Mesothelial cell of epicardium (in vitro differentiated cells): ENCODE measurements at places on chromosomes 5 and 9.

DNA sequence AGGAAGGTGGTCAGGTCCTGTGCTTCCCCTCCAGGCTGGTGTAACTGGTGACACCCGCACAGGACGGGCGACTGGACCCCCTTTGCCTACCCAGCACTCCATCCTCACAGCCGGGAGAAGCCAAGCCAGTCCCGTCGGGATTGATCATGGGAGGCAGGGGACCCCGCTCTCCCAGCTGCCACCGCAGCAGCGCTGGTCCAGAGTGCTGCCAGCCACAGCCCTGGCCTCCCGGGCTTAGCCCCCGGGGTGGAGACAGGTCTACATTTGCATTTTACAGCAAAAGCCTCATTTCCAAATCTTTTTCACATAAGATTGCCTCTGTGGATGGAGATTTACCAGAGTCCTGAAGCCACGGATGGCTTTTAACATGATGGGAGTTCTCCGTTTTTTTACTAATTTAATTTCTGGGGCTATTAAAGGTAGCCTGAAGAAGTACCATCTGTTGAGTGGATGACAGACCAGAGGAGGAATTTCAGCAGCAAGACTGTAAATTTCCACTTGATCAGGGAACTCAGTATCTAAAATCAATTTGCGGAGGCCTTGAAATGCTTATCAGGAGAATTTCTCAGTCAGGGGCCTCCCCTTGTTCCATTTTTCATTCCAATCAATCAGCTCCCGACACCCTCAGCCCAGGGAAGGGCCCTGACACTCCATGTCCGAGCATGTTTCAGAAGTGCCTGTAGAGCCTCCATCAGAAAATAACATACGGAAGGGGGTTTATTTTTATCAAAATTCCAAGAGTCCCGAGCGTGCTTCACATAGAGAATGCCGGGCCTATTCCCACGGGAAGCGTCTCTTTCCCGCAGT, 80.6 kb downstream of the OLFM1 start:
- DNase-seq: no peak
- H3K4me3 ChIP-seq: no peak overlapping the region
- H3K27ac ChIP-seq: no peak overlapping the region
- H3K36me3 ChIP-seq: no peaks in the 10 kb centered on the region

DNA sequence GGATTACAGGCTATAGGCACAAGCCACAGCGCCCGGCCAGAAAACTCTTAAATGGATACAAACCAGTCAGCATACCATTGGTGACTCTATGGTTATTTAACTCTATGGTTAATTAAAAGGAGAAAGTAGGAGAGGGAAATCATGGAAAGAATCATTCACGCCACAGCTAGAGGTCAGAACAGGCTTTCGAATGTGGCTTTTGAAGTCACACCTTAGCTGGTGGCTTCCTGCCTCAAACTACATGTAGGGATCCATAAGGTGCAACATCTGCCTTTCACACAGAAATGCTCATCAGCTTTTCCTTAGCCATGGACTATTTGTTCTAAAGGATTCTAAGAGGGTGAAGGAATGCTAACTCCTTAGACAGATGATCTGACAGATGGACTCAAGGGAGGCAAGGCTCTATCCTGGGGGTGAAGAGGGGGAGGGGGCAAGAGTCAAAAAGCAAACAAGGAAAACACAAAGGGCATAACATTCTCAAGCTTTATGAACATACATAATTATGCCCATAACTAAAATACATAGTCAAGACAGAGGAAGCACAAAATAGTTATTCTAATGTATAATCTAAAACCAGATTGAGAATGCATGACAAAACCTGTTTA, 130.9 kb downstream of the EFNA5 start:
- peaks cover 55% of the 10 kb centered on the region for H3K4me1 ChIP-seq
- DNase-seq: no peak
- H3K27ac ChIP-seq: peak overlapping the region; percentile 36
- no peak overlapping the region for H3K4me3 ChIP-seq
- no peaks in the 10 kb centered on the region for H3K36me3 ChIP-seq
- H3K27me3 ChIP-seq: no peaks in the 10 kb centered on the region

GRCh38 chr5:24059006-24059405, 551.6 kb downstream of the PRDM9 start:
- no peaks in the 10 kb centered on the region for H3K27me3 ChIP-seq
- H3K4me3 ChIP-seq: no peak overlapping the region
- DNase-seq: no peak

- H3K36me3 ChIP-seq: no peaks in the 10 kb centered on the region
- H3K4me1 ChIP-seq: peaks cover 15% of the 10 kb centered on the region
- no peak overlapping the region for H3K4me3 ChIP-seq
- no peak for DNase-seq
- no peak overlapping the region for H3K27ac ChIP-seq
- no peaks in the 10 kb centered on the region for H3K27me3 ChIP-seq
Measured at GRCh38 chr5:54828151-54828550, 157.2 kb downstream of the ESM1 start.

DNA sequence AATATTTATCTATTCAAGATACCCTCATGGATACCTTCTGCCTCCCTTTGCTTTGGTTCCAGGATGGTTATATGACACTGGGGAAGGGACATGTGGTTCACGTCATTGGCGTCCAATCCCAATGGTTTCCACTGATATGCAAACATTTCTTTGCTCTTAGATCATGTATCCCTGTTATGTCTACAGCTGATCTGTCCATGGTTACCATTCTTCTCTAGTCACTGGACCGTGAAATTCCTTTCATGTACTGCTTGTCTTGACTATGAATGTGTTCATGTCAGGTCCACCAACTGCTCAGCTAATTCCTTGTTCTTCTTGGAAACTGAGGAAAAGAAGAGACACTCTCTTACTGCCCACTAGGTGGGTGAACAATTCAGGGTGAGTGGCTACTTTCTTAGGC, 391.1 kb upstream of the ZNF608 start:
- H3K4me3 ChIP-seq: no peak overlapping the region
- no peaks in the 10 kb centered on the region for H3K27me3 ChIP-seq
- no peaks in the 10 kb centered on the region for H3K36me3 ChIP-seq
- no peak overlapping the region for H3K27ac ChIP-seq

- H3K4me3 ChIP-seq: no peak overlapping the region
- H3K36me3 ChIP-seq: no peaks in the 10 kb centered on the region
- H3K4me1 ChIP-seq: peaks cover 19% of the 10 kb centered on the region
- H3K27me3 ChIP-seq: no peaks in the 10 kb centered on the region
Measured at GRCh38 chr5:68482199-68482598, 266.6 kb downstream of the PIK3R1 start.

DNA sequence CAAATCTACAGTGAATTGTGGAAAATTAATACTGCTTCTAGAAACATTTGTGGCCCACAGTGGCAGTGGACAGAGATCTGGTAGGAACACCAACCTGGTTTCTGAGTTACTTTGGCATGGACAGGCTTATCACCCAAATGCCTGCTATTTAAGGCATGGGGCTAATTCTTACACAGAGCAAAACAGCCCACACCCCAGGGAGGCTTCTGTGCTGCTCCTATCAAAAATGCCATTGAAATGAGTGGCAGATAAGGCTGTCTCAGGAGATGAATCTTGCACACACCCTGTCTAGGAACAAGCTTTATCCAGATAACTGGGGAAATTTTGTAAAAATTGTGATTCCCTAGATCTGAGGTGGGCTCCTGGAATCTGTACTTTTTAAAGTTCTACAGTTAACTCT, 307.1 kb downstream of the TLE1 start:
- no peak for DNase-seq
- no peaks in the 10 kb centered on the region for H3K36me3 ChIP-seq
- peaks cover 35% of the 10 kb centered on the region for H3K4me1 ChIP-seq
- H3K27me3 ChIP-seq: no peaks in the 10 kb centered on the region
- no peak overlapping the region for H3K4me3 ChIP-seq

DNA sequence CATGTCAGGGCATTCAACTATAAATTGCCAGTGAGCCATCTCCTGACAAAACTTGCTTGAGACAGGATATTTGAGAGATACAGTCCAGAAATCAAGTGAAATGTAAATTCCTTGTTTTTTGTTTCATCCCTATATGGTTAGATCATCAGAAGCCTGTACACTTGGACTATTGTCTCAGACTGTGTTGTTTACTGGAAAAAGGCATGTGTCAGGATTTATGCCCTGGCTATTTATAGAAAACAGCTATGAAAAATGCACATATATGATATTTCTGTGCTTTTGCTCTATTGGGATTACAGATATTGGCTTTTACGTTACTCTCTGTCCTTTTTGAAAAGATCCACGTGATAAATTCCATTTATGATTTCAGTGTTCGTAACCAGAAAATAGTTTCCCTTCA, 44.2 kb downstream of the IL31RA start:
- no peak overlapping the region for H3K27ac ChIP-seq
- DNase-seq: no peak
- H3K4me3 ChIP-seq: no peak overlapping the region

GRCh38 chr5:115366223-115366622, 69.8 kb upstream of the CCDC112 start:
- no peak overlapping the region for H3K4me3 ChIP-seq
- no peaks in the 10 kb centered on the region for H3K36me3 ChIP-seq
- no peak overlapping the region for H3K27ac ChIP-seq
- no peak for DNase-seq

- no peaks in the 10 kb centered on the region for H3K4me1 ChIP-seq
- no peaks in the 10 kb centered on the region for H3K27me3 ChIP-seq
- DNase-seq: no peak
Measured at GRCh38 chr5:118121258-118121657, 867.1 kb downstream of the DTWD2 start.

DNA sequence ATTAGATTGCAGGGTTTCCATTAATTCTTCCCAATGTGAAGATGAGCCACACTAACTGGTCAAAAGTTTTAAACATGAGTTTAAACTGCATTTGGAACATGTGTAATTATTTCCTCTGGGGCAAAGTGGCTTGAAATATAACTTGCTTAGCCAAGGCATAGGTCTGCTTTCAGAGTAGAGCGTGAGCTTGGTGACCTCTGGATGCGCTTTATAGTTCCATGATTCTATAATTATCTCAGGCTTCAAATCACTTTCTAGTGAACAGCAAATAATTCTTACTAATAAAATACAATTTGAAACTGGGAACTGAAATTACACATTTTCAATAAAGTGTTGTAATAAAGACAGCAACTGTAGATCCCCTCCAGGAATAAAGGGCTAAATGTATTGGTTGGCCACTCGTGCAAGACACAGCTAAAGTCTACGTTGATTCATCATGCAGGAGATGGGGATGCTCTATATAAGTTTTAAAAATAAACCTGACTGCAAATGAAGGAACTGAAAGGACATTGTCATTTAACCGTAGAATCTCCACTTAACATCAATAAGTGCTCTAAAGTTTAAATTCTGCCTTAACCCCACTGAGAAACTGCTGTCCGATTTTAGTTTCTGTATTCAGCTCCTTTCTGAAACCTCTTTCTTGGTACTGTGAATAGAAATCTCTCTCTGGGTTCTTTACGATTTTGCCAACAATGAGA, 460.0 kb downstream of the PSAT1 start:
- H3K4me1 ChIP-seq: no peaks in the 10 kb centered on the region
- H3K27ac ChIP-seq: no peak overlapping the region
- no peak for DNase-seq

- H3K36me3 ChIP-seq: peaks cover 28% of the 10 kb centered on the region
- no peaks in the 10 kb centered on the region for H3K27me3 ChIP-seq
- no peak for DNase-seq
- no peak overlapping the region for H3K27ac ChIP-seq
Measured at GRCh38 chr5:126812199-126812570, 35.2 kb downstream of the LMNB1 start.

- no peak for DNase-seq
- H3K27me3 ChIP-seq: no peaks in the 10 kb centered on the region
- H3K4me3 ChIP-seq: no peak overlapping the region
- H3K27ac ChIP-seq: no peak overlapping the region
- H3K4me1 ChIP-seq: no peaks in the 10 kb centered on the region
- H3K36me3 ChIP-seq: peaks cover 58% of the 10 kb centered on the region
Measured at GRCh38 chr9:95399261-95399660, 81.8 kb upstream of the FANCC start.

- H3K36me3 ChIP-seq: no peaks in the 10 kb centered on the region
- H3K27ac ChIP-seq: no peak overlapping the region
- no peak overlapping the region for H3K4me3 ChIP-seq
- no peaks in the 10 kb centered on the region for H3K27me3 ChIP-seq
Measured at GRCh38 chr9:115799734-115800133, 353.9 kb upstream of the PAPPA start.

DNA sequence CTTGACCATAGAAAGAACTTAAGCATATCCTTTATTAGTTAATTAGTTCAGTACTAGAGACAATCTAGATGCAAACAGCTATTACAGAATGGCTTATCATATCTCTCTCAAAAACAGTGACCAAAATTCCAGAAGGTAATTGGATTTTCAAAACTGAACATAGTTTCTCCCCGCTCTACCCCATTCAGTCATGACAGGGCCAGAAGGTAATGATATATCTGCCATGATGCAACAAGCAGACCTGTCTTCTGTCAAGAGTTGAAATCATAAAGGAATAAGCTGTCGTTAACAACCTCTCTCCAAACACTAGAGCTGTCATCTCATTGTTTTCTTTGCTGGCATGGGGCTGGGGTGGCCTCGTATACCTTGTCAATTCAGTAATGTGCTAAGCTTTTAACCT, 200.5 kb upstream of the POU5F2 start:
- H3K27ac ChIP-seq: no peak overlapping the region
- no peaks in the 10 kb centered on the region for H3K36me3 ChIP-seq
- H3K4me1 ChIP-seq: peaks cover 8% of the 10 kb centered on the region
- H3K27me3 ChIP-seq: no peaks in the 10 kb centered on the region
- no peak for DNase-seq
- no peak overlapping the region for H3K4me3 ChIP-seq

GRCh38 chr5:96331681-96332361, 101.2 kb downstream of the PCSK1 start:
- no peak for DNase-seq
- no peaks in the 10 kb centered on the region for H3K27me3 ChIP-seq
- H3K36me3 ChIP-seq: no peaks in the 10 kb centered on the region
- H3K4me3 ChIP-seq: no peak overlapping the region
- H3K4me1 ChIP-seq: peaks cover 17% of the 10 kb centered on the region
